ENCODE measurements at places on chromosomes 4 and X. TPM values are rescaled to one million over a fixed set of nuclear protein-coding genes. Genes with fewer than 3 reads are reported as not detected.

The ODAPH gene
- not detected for total RNA-seq

The DNAAF6 gene
- not detected for total RNA-seq

The PAGE2 gene
- not detected for total RNA-seq

The UGT2B11 gene
- not detected for total RNA-seq

The SHOX gene
- total RNA-seq = not detected

The TMEM31 gene
- total RNA-seq = not detected

The FGFBP2 gene
- 3.4 TPM for total RNA-seq

The SPATA18 gene
- total RNA-seq = 0.05 TPM

The GPR143 gene
- total RNA-seq = not detected

All from activated T-cell treated with anti-CD3 and anti-CD28 coated beads, Interleukin-2, amount 50 U/mL, for 4 hours (primary cell).